Stimulated activated CD8-positive, alpha-beta memory T cell treated with anti-CD3 and anti-CD28 coated beads, Interleukin-7, amount 100 ng/mL, for 4 hours (primary cell): ENCODE measurements at places on chromosomes 12 and 14.

DNA sequence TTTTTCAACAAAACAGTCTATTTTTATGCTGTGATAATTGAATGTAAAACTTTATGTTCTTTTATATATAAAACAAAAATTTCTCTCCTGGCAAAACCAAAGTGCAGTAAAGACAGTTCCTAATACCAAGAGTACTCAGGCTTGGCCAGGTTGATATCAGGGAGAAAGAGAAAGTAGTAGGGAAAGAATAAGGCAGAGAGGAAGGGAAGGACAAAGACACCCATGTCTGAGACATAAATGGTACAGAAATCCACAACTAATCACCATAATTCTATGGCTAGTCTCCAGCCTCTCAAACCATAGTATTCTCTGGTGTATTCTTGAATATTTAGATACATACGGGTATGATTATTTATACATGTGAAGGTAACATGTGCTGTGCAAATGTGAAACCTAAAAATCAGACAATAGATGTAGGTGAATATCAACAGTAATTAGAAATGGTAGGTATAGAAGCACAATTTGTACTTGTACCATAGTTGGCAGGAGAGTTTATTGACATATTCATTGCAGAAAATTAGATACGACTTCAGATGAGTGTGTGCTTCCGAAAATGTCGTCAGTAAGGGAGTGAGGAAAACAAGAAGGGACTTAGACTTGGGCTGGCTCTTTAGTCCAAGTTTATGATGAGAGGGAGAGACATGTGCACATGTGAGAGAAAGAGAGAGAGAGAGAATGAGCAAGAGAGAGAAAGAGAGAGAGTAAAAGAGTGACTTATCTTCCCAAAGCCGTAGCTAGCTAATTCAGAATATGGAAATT is 230.8 kb upstream of the NPAS3 start:
- no peak for DNase-seq

GRCh38 chr14:24282736-24283135 is 11.3 kb upstream of the RABGGTA start:
- no peak for DNase-seq

- no peak for DNase-seq
Observed at GRCh38 chr14:75969126-75969525, 12.7 kb downstream of the TGFB3 start.

DNA sequence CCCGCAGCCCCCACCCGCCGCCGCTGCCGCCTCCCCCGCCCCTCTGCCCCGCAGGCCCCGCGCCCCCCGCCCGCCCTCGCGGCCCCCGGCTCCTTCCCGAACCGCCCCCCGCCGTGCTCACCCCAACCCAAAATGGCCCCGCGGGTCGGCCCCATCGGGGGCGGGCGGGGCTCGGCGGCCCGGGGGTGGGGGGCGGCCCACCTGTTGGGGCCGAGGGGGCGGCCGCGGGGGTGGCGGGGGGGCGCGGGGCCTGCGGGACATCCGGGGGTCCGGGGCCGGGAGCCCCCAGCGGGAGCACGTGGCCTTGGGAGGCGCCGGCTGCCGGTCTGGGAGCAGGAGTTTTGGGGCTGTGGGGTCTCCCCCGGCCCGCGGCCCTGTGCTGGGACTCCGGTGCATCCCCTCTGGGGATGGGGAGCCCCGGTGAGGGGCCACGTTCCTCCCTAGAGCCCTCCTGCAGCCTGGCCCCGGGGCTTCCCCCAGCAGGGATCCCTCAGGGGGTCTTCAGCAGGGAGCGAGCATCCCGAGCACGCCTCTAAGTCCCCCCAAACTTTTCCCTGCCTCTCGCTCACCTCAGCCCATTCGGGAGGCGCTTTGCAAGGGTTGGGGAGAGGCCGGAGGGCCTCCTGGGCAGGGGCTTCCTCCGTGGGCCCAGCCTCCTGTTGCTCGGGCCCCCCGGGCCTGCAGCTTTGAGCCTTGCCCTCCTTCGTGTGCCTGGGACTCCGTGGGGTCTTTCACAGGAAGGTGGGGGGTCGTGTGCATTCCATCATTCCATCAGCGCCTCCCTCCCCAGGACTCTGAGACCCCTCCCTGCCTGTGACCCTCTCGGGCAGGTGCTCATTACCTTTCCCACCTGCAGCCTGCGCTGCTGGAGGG is 710 bp downstream of the MTA1 start:
- DNase-seq: no peak

DNA sequence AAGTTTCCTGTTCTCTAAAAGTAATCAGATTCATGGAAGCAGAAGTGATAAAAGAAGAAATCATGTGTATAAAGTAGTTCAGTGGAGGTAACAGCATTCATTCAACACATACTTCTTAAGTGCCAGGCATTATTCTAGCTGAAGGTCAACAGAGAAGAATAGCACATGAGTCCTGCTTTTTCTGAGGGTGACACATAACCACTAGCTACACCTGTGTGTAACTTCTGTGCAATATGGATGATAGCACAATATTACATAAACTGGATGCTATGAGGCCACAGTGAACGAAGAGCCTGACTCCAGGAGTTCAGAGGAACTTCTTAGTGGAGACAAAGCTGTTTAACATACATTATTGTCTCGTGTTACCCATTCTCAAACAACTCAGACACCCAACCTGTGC is 114.3 kb upstream of the PCED1B start:
- DNase-seq: no peak

- DNase-seq: peak; percentile 24
Observed at GRCh38 chr12:10235761-10236631, 23.3 kb downstream of the GABARAPL1 start.

DNA sequence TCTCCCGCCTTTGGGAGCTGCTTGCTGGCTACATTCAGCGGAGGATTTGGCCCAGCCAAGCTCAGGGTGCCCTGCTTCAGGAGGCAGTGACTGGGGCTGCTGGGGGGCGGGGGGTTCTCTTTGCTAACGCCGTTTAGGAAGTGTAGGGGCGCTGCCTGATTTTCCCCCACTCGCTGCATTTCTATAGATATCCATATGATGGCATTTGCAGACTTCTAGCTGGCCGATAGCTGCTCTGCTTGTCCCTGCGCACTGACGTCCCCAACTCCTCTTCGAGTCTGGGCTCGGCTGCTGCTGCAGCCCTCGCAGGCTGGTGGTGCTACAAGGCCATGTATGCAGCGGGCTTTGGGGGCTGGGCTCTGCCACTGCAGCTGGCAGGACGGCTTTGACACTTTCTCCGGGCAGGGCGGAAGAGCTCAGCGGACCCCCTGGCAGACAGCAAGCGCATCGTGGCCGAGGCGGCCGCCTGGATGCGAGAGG is 3.1 kb downstream of the LRFN5 start:
- DNase-seq: no peak

DNA sequence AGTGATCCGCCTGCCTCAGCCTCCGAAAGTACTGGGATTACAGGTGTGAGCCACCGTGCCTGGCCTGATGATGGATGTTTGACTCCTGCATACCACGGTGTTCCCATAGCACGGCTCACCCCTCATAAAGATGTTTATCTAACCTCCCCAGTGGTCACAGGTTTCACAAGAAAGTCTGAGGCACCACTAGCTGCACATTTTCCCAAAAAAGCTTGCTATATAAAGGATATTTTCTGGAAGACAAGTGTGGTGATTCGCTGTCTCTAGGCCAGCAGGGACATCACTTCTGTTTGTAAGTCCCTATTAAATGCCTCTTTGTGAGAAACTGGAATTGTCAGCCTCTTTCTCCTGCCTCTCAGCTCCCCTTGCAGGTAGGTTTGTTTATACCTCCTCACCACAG is 18.3 kb downstream of the PLEK2 start:
- no peak for DNase-seq

GRCh38 chr12:132444957-132445883 is 44.7 kb upstream of the FBRSL1 start:
- peak; percentile 52 for DNase-seq

GRCh38 chr12:65443038-65443437 is 164.6 kb downstream of the MSRB3 start:
- no peak for DNase-seq

DNA sequence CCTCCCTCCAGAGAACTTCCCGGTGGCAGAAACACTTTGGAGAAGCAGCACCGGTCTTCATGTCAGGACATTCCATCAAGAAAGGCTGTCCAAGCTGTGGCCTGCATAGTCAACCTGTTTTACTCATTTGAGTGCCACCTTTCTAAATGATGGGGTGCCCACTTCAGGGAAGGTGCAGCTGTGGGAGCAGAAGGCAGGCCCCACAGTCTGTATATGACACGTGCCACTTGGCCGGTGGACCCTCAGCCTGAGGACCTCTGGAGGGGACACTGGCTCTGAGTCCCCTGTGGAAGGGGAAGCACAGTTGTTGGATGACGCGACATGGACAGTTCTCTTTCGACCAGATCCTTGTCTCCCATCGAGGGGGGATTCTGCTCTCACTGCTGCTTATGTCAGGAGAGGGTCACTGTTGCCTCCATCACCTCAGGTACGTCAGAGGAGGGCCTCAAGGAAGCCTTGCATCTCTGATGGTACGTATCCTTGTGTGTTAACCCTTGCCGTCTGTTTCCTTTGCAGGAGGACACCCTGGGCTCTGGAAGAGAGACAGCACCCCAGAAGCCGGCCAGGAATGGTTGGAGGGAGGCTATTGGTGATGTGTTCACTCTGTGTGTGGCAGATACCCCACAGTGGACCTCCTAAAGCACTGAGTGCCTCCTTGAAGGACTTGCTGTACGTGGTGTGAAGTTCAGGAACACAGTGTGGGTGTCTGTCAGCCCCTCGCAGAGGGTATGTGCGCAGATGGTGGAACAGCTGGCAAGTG is 132.1 kb upstream of the RTL1 start:
- no peak for DNase-seq

DNA sequence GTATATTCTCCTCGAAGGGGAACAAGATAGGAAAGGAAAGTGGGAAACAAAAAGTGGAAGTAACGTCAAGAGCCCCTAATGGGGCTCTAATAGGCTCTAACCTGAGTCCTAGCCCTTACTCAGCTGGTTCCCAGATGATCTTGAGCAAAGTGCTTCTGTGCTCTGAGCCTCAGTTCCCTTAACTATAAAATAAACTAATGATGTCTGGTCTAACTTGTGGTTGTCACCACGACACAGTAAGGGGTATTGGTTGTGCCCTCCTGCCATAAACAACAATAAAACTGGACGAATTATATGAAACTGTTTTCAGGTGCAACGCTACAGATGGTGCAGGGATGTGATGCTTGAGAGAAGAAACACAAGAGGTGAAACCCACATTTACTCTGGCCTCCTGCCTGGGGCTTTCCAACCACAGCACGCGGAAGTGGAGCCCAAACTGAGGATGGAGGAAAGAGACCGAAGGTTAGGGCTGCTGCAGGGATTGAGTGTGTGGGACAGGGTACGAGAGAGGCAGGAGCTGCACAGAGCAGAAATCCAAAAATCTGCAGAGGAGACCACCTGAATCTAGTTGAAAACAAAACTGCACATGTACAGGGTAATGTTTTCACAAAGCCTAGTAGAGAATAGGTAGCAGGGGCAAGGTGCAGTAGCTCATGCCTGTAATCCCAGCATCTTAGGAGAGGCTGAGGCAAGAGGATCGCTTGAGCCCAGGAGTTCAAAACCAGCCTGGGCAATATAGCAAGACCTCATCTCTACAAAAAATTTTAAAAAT is 45.6 kb upstream of the BCL2L14 start:
- no peak for DNase-seq

DNA sequence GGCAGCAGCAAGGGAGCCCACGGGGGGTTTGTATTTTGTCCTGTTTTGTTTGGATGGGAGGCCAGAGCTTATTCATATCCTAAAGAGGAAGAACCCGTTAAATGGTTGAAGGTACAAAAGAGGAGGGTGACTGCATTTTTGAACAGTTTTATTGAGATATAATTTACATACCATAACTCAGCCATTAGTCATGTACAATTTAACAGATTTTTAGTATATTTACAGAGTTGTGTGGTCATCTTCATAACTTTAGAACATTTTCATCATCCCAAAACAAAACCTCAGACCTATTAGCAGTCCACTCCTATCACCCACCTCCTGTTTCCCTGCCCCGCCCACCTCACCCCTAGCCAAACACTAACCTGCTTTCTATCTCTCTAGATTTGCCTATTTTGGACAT is 12.6 kb downstream of the NRDE2 start:
- no peak for DNase-seq

DNA sequence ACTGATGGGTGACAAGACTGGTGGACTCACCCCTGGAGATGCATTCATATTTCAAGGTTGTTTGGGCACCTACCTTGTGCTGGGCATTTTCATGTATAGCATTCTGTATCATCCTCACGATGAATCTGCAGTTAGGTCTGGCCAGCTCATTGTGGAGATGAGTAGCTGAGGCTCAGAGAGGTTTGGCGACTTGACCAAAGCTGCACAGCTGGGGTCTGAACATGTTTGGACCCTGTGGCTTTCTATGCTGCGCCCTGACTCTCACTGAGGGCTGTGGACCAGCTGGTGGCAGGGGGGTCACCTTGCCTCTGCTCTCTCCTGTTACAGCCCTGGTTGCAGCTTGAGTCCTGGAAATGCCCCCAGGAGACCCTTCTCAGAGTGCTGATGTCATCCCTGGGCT is 24.9 kb upstream of the CCDC63 start:
- DNase-seq: no peak

DNA sequence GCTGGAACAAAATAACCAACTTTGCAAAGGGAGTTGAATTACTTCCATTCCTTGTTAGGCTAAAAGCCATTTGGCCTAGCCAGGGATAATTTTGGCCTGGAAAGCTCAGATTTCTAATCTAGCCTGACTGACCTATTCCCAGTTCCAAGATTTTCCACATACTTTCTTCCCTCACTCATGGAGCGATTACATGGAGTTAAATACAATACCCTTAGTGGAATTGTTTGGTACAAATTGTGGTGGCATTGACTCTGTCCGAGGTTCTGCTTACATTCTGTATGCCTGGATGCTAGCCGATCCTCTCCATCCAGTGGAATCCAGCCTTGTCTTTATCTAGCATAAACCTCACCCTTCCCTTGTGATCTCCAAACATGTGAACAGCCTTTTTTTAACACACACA is 965.1 kb downstream of the DIO2 start:
- DNase-seq: no peak

GRCh38 chr12:58288190-58288589 is 346.8 kb downstream of the ATP23 start:
- no peak for DNase-seq

GRCh38 chr12:54958048-54958658 is 26.4 kb downstream of the TESPA1 start:
- peak; percentile 30 for DNase-seq

DNA sequence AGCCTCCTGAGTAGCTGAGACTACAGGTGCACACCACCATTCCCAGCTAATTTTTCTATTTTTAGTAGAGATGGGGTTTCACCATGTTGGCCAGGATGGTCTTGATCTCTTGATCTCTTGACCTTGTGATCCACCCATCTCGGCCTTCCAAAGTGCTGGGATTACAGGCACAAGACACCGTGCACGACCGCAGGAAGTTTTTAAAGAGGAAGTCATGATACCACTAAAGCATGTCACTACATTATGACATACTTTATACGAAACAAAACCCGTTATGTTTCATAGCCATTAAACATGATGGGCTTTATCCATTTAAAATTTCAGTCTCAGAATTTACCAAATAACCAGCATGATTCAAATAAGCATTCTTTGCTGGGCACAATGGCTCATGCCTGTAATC is 83.8 kb upstream of the DUSP6 start:
- DNase-seq: no peak

- DNase-seq: no peak
Observed at GRCh38 chr14:79473651-79474050, 737.7 kb downstream of the DIO2 start.
